Skeletal muscle cell (primary cell): ENCODE measurements at places on chromosomes 12 and 14.

DNA sequence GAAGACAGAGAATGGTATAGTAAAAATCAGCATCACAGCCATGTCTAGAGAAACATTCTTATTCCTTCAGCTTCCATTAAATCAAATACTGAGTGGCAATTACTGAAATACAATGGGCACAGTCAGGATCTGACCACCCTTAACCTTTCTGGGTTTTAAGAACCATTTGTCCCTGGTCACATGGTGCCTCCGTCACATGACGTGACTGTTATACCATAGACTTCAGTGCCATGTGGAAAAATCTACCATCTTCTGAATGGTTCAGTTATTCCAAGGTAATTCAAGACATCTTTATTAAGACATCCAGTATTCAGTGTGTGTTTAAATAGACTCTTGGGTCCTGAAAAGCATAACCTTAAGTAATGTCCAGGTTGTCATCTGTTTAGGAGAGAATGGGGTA is 553.1 kb upstream of the FLRT2 start:
- no peak for DNase-seq

- no peak for DNase-seq
Measured at GRCh38 chr14:92373336-92373735, 50.4 kb downstream of the SLC24A4 start.

DNA sequence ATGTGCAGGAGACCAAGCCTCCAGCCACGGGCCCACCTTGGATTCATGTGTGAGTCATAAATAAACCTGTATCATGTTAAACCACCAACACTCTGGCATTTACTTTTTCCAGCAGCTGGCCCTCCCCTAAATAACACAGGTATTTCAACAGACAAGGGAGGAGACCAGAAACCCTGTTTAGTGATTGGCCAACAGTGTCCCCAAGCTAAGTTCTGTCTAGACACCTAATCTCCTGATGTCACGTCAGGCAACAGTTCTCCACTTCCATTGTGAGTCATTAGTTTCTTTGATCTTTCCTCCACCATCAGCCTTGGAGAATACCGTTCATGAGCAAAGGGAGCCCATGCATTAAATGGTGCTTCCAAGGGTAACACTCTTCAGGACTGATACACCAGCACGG is 196.9 kb downstream of the TMEM132C start:
- no peak for DNase-seq

GRCh38 chr12:17239874-17240273 is 633.9 kb upstream of the LMO3 start:
- no peak for DNase-seq

DNA sequence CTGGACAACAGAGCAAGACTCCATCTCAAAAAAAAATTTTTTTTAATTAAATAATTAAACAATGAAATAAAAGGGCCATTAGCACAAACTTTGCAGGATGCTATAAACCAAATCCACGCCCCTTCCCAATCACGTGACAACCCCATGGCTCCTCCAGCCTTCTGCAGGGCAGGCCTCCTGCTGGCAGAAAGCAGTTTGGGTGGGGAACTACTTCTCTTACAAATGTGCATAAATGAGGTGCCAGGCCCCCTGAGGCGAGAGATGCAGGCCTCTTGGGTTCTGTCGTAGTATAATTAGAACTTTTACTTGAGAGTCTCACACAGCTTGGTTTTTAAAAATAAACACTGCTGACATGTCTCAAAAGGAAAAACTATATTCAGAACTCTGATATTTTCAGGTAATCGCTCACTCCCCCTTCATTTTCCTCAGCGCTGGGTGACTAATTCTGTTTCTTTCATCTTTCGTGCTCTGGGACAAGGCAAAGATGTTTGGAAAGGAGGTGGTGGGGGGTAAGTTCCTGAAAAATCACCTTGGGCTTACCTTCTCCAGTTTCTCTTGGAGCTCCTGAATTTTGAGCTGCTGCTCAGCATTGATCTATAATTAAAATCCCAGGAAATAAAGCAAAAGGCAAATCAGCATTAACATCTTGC is 101.7 kb downstream of the CIT start:
- DNase-seq: no peak

DNA sequence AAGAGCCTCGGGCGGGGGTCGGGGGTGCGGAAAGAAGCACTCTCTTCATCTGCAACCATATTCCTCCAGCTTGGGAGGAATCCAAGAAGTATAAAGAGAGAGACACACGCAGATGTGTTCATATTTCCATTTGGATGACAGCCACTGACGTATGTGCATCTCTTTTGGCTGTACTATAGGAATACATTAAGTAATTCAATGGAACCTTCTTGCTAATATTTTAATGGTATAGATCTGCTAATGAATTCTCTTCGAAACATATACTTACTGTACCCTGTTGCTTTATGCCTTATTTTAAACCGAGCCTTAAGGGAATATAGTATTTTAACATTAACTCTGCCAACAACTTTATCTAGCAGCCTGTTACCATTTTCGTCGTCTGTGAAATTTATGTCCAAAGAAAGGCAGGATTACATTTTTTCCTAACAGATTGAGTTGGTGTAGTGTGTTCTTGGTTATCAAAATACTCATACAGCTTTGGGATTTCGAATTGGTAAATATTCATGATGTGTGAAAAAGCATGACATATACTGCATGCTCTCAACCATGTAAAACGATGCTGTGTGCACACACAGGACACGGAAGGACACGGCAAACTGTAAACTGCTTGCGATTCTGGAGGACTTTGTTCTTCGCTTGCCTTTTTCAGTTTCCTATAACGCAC is 84.5 kb downstream of the CCDC88C start:
- no peak for DNase-seq

GRCh38 chr12:78878866-78879265 is 14.3 kb downstream of the SYT1 start:
- no peak for DNase-seq

GRCh38 chr12:94305130-94305957 is 154.3 kb downstream of the CEP83 start:
- DNase-seq: no peak

- peak; percentile 50 for DNase-seq
Measured at GRCh38 chr14:41859336-41859735, 252.7 kb downstream of the LRFN5 start.

DNA sequence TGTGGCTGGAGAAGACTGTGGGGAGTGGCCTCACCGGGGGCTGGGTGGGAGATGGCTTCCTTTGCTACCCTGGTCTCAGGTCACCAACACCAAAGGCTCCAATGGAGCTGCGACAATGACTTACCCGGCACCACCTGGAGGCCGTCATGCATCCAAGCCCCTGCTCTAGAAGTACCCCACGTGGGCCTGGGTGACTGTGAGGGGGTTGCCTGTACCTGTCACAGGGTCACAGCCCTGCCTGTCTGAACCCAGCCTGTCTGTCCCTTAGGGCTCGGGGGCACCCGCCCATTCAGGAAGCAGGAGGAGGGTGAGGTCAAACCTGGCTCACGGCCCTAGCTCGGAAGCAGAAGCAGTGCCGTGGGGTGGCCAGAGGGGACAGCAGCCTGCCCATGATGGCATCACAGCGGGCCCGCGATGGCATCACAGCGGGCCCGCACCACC is 18.9 kb downstream of the ABCB9 start:
- no peak for DNase-seq

DNA sequence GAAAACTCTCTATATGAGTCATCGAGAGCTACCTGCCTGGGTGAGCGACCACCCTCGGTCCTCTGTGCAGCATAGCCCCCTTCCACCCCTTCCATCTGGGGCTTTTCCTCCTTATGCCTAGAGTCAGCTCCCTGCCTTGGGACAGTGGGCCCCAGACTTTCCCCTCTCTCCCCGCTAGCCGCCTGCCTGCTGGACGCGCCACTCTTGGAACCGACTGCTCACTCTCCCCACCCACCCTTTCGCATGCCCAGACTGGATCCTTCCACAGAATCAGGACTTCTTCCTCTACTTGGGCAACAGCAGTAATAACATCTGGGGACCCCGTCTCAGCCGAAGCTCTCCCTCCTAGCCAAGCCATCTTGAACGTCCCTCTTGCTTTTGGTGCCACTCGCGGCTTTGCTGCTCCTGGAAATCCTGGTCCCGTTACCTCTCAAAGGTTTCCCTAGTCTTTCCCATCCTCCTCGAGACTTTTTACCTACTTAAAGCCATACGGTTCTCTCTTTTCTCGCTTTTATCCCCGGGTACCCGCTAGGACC is 671 bp downstream of the ESYT1 start:
- DNase-seq: no peak

DNA sequence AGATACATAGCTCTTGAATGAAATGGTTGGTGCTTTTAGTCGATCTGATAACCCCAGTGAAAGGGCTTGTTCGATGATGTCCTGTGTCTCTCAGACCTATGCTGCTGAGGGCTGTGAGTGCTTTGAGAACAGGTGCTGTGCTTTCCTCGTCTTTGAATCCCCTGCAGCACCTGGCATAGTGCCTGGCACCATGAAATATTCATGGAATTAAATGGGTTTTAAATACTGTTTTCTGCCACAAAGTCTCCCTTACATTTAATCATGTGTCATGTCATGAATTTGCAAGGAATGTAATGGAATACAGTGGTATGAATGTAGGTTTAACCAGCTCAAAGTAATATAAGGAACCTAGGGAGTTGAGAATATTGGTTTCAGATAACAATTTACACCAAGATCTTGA is 220.5 kb upstream of the PRICKLE1 start:
- no peak for DNase-seq

DNA sequence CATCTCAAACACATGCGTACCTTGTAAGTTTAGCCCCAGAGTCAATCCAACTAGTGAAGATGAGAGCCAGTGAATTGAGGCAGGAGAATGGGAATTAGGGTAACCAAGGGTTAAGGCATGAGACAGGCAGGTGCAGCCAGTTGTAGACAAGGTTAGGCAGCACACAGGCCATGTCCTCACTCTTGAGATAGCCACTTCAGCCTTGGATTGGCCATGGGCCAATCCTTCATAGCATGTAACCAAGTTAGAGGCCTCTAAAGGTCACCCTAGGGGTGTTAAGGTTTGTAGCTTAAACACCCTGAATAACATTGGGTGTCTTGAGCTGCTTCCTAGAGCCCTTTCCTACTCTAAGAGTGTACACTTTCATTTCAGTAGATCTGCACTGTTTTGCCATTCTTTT is 208.2 kb upstream of the RBM19 start:
- DNase-seq: no peak

DNA sequence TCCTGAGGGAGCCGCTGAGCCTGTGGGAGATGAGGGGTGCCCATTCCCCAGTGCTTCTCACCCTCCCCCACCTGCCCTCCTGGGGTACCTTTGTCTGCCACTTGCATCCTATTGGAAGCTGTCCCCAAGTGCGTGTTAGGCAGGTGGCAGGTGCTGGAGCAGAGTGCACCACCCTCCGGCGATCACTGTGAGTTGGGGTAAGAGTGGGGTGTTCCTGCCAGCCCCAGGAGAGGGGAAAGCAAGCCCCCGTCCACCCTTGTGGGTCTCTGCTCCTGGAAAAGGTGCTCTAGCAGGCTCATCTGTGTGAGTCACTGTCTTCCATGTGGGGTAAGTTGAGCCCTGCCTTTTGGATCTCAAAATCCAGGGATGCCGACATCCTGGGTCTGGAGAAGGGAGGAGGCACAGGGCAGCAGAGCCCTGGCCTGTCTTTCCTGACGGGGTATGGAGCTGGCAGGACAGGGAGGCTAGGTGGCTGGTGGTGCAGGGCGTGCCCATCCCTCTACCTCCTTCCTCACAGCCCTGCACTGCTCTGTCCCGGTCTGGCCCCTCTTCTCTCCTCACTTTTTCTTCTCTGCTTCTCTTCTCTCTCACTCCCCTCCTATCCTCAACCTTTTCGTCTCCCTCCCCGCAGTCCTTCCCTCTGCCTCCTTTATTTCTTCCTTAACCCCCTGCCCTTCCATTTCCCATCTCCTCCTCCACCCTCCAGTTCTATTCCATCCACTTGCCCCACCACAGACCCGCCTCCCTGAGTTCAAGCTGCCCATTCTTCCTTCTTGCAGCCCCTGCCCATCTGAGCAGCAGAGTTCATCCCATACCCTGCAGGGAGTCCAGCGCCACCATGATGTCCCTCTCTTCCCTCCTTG is 20.1 kb upstream of the KRT7 start:
- no peak for DNase-seq

GRCh38 chr12:32039917-32040575 is 66.6 kb upstream of the BICD1 start:
- no peak for DNase-seq

- no peak for DNase-seq
Measured at GRCh38 chr12:105665366-105665765, 334.9 kb downstream of the C12orf75 start.

- no peak for DNase-seq
Measured at GRCh38 chr12:54395545-54395944, 11.0 kb upstream of the ZNF385A start.

DNA sequence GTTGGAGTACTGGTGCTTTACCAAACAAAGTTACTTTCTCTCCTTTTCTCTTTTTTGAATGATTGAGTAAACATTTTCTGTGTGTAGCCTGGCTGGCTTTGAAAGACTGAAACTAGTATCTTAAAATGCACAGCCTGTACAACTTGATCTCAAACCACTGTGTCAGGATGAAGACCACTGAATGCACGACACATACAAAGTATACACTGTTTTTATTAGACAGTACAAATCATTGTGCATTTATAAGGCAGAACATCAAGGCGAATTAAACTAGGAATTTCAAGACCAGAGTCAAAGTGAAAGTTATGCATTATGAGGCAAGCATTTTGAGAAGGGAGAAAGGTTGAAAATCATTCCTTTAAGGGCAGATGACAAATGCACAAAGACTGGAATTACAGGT is 59.0 kb downstream of the PIWIL1 start:
- no peak for DNase-seq

DNA sequence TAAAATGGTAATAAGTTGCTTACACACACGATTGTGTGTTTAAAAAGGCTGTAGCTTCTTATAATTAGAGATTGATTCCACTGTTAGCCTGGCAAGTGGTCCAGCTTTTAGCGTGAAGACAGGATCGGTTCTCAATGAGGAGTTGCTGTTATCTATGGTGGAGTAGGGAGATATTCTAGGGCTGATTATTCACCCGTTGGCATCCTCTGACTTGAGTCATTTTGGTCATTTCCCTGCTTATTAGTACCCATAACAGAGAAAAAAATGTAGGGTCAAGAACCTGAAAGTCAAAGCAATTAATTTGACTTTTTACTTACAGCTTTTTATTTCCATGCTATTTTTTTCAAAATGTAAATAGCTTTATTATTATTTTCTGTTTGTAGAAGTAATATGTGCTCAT is 76.0 kb downstream of the KCNK13 start:
- DNase-seq: no peak

DNA sequence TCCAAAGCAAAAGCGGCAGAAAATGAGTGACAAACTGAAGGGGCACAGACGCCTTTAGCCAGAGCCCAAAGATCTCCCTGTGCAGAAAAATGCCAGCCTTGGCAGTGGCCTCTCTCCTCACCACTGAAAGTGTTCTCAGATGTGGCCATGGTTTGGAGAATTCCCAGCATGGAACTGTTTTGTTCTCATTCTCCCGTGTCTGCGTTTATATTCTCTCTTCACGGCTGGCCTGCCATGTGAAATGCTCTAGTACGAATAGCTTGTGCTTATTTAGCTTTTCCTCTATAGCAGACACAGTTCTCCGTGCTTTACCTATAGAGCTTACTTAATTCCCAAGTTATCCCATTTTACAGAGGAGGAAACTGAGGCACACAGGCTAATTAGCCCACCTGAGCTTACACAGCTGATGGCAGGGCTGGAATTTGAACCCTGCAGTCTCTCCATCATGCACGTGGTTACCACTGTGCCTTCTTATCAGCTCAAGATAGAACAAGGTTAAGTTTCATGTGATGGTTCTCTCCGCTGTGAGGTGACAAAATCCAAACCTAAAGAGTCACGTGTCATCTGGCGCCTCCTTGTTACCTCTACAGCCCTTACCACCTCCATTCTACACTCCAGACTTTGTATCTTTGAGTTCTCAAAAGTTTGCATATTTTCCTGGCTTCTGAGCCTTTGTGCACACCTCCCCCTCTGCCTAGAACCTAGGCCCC is 141.6 kb downstream of the GCH1 start:
- no peak for DNase-seq

- no peak for DNase-seq
Measured at GRCh38 chr12:53200107-53200457, 7.0 kb downstream of the ITGB7 start.
